ENCODE measurements at places on chromosomes 5 and 9.

DNA sequence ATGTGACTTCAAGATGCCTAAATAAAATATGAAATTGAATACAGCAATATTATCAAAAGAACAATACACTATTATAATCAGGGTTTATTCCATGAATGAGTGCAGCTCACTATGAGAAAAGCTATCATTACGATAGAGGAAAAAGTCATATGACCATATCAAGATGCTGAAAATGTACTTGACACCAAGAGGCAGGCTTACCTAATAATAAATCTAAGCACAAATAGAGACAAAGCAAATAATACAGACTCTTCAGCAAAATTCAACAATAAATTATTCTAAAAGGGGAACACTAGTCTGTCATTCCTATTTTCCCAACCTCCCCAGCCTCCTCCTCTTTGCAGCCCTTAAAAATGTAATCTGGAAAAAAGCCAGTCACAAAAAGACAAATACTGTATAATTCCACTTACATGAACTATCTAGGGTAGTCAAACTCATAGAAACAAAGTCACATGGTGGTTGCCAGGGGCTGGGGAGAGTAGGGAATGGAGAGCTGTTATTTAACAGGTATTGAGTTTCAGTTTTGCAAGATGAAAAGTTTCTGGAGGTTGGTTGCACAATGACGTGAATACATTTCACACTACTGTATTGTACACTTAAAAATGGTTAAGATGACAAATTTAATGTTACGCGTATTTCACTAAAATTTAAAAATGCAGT, 148.4 kb downstream of the NFIB start:
- DNase-seq, result no peak

- no peak for DNase-seq
Observed at GRCh38 chr9:127293328-127293727, 28.8 kb downstream of the GARNL3 start.

GRCh38 chr9:107547772-107548297, 58.3 kb upstream of the KLF4 start:
- no peak for DNase-seq

GRCh38 chr9:34443533-34443932, 14.8 kb downstream of the FAM219A start:
- no peak for DNase-seq

GRCh38 chr9:114869845-114870244, 60.5 kb downstream of the TNFSF8 start:
- DNase-seq, result peak; percentile 55

DNA sequence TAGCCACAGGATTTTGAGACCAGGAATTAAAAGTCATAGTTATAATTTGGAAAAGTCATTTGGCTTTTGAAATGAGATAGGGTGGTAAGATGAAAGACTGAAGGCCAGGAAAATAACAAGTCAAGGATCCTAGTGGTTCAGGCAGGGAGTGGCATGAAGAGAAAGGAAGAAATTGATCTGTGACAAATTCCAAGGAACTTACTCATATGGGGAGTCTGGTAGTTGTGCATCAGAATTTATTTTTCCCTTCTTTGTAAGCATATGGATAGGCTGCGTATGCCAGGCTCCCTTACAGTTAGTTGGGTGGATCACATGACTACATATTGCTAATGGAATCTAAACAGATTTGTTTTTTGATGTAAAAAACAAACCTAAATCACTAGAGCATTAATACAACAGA, 21.0 kb downstream of the ISL1 start:
- no peak for DNase-seq

- peak; percentile 42 for DNase-seq
Observed at GRCh38 chr9:15104826-15105420, 194.7 kb upstream of the FREM1 start.

DNA sequence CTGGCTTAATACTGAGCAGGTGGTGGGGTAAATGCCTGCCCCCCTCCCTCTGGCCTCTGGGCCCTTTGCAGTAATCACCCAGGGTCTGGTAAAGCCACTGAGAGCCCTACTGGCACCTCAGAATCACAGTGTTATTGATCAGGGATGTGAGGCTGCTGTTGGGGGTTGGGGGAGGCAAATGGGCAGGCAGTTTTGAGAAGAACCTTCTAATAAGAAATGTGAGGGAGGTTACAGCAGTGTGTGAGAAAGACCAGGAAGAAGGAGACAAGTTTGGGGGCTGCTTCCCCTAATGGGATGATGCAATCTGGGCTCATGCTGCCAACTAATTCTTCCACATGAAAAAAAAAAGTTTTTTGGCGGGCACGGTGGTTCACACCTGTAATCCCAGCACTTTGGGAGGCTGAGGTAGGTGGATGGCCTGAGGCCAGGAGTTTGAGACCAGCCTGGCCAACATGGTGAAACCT, 3.1 kb upstream of the B4GALT7 start:
- DNase-seq, result no peak

DNA sequence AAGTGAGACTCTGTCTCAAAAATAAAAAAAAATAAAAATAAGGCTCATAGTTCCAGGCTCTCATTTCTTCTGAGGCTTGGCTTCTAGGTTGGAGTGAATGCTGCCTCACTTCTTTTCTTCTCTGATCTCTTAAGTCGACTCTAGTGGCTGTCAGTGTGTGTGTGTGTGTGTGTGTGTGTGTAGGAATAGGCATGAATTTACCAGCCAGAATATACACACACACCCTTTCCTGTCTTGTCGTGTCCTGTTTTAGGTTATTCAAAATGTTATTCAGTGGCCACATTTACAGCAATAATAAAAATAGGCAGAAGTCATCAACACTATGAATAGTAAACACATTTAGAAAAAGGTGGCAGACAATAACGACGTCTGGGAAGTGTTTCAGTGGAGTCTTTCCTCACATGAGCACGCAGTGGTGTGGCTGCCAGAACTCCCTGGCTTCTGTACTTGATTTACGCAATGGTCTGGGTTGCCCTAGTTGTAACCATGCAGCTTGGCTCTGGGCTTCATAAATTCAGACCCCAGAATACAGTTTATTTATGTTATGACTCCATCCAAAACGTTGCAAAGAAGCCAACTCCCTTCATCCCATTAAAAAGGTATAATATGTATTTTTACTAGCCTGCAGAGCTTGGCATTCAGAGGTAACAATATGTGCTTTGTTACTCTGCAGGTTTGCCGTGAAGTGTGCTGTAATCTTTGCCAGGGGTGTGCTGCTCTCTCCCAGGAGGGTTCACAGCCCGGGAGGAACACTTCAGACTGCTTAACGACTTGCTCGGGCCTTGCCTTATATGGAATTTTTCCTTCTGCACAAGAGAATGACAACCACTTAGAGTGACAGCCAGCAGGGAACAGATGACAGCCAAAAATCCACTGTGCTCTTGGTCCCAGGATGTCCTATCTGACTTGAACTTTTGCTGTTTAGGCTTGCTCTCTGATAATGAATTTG, 34.4 kb upstream of the PALM2AKAP2 start:
- DNase-seq, result peak; percentile 20

GRCh38 chr5:118379470-118379869, 608.9 kb downstream of the DTWD2 start:
- DNase-seq, result no peak

DNA sequence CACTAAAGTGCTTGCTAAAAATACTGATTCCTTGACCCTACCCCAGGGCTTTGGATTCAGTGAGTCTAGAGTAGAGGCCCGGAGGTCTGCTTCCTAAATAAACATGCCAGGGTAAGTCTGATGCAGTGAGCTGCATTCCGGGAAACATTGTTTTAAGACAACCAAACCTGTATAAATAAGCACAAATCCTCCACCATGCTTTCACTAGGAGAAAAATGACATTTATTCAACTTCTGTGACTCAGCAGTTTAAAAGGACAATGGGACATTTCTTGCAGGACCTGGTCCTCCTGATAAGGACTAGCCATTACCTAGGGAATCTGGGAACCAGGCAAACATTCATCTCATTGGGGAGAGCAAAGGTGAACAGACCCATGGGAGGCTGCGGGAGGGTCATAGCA, 335.3 kb downstream of the MLLT3 start:
- no peak for DNase-seq

DNA sequence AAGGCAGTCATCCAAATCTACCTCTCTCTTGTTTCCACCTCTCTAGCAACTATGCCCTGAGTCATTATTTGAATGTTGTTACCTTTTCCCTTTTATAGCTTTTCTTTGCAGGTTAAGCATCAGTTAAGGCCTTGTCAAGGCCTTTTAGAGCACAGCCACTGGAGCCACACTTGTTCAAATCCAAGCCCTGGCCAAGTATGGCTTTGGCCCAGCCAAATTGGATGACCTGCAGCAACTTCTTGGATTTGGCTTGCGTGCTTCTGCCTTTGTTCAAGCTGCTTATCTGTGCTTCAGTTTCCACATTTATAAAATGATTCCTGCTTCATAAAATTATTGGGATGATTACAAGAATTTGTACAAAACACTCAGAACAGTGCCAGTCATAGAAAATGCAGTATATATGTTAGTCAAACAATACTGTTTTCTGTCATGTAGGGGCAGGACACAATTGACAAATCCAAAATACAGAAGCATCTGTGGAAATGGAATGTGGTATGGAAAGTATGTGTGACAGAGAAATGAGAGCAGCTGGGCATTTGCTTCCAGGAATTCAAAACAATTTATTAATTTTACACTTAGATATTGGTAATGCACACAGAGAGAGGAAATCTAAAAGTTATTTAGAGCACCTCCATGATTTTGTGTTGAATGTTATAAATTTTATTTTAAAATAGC, 17.9 kb upstream of the RLN1 start:
- DNase-seq, result no peak

DNA sequence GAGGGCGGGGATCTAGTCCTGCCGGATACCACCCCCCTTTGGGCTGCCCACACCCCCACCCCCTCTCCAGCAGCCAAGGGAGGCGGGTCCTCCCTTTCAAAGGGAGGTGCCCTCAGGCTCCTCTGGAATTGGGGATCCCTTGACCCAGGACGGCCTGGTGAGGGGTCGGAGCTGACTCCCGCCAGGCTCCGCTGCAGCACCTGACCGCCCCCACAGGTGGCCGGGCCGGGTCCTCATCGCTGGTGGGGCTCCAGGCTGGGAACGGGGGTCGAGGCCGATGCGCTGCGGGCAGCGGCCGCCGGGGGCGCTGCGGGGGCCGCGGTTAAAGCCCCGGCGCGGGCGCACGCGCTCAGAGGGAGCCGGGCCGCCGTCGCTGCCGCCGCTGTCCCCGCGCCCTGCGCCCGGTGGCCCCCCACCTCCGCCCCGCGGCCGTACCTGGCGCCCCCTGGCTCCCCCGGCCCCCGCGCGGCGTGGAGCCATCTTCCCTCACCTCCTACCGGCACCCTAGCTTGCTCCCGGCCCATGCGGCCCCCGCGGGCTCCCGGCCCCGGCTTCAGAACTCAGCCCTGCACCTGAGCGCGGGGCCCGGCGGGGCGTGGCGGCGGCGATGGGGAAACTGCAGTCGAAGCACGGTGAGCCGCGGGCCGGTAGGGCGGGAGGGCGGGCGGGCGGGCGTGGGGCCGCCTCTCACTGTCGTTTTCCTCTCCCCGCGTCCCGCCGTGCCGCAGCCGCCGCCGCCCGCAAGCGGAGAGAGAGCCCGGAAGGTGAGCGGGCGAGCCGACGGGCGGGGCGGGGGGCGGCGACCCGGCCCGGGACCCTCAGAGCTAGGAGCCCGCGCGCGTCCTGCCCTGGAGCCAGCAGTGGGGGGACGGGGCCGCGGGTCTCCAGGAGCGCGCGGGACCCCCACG, at the start of gene NKD2:
Gene NKD2 (plus strand): TSS at position 352 of the 908 bp plus-strand sequence. CDS start 256 bp downstream, at position 608.
- DNase-seq, result peak; percentile 82

DNA sequence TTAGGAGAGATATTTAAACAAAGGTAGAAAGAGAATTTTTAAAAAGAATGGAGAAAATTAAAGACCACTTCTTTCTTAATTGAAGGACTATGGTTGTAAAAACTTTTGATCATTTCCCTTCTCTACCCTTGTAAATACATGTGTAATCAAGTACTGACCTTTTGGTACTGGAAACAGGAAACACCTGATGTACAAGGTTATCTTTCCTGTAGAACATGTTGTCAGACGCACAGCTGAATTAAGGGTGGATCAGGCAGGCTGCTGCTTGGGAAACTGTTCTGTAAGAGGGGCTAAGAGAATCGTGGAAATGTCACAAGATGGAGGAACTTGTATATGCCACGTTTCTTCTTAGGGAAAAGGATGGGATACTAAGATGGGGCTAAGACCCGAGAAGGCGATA, 341.6 kb downstream of the ZNF608 start:
- DNase-seq, result no peak

GRCh38 chr5:75711151-75711550, 6.1 kb downstream of the POC5 start:
- no peak for DNase-seq

- no peak for DNase-seq
Observed at GRCh38 chr5:73823508-73823925, 197.5 kb downstream of the ARHGEF28 start.

DNA sequence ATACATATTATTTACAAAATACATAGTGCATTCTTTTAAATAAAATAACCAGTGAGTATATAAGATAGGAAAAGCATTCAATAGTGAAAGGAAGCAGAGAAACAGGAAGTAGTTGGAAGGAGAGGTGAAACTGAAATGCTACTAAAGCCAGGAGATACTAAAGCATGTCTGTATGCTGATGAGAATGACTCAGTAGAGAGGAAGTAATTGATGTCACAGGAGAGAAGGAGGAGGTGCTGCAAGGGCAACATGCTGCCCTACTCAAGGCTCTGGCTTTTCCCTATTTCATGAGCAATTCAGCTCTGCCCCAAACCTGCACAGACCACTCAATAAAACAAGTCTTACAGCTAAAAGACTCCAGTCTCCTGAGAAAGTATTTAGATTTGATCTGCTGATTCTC, 108.5 kb upstream of the TXNDC8 start:
- no peak for DNase-seq

DNA sequence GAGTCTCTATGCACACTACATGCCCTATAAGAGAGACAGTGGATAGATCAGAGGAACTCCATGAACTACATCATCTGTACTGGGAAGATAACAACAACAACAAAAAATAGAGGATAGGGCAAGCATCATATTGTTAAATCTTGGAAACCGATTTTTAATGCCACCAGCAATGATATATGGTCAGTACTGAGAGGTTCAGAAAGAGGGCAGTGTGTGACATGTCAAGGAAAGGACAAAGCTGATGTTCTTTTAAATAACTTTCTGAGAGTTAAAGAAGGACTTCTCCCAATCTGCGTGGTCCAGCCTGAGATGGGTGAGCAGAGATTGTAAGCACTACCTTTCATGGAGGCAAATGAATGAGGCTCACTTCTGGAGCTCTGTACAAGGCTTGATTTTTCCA, 62.0 kb upstream of the PHF24 start:
- DNase-seq, result no peak

- DNase-seq, result no peak
Observed at GRCh38 chr9:111828193-111828592, 33.5 kb upstream of the SHOC1 start.

GRCh38 chr5:39486361-39486760, 61.6 kb upstream of the DAB2 start:
- DNase-seq, result no peak

GRCh38 chr5:88967633-88968585, 84.9 kb upstream of the MEF2C start:
- no peak for DNase-seq

GRCh38 chr5:128192368-128192767, 108.8 kb downstream of the SLC12A2 start:
- no peak for DNase-seq

GRCh38 chr5:30446456-30446855, 747.0 kb upstream of the CDH6 start:
- DNase-seq, result no peak
